ENCODE measurements at places on chromosomes 5 and 9.

DNA sequence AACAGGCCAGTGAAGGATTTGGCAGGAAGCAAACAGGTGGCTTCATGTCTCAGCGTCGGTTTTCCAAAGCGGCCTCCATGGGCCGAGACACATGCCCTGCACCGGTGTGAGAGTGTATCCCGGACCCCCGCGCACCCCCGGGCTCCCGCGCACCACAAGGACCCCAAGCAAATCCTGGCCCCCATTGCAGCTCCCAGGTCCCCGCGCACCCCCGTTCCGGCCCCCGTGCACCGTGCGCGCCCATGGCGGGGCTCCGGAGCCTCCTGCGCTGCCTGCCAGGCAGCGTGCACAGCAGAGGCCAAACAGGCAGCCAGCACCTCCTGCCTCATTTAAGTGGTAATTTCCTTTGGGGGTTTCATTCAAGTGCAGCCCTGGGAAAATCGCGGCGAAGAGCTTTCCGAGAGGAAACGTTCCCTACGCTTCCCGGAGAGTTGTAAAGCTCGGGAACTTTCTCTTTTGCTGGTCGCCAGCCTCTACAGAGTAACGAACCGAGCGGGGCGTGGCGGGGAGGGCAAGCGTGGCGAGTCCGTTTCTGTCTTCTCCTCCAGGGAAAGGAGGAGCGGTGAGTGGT, 145.5 kb upstream of the SLC24A2 start:
- no peak for DNase-seq

DNA sequence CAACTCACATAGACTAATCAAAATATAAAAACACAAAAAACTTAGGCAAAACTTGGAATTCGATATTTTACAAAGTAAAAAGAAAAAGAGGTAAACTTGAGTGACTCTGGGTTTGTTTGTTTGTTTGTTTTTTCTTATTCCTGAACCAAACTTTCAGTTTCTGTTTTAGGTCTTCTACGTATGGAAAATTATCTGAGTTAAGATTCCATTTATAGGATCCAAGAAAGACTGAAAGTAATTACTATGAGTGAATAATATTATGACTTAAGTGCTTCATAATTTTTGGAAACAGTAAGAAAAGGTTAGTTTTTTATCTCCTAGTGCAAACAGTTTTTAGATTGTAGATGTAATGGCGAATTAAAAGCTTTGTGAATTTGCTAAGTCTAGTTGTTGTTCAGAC, 13.2 kb downstream of the ST8SIA4 start:
- DNase-seq: no peak

- DNase-seq: no peak
Observed at GRCh38 chr9:7027996-7028395, 270.2 kb downstream of the KDM4C start.

GRCh38 chr9:8140557-8140956, 341.0 kb upstream of the DMAC1 start:
- no peak for DNase-seq

GRCh38 chr9:127990554-127990953, 9.8 kb upstream of the EEIG1 start:
- no peak for DNase-seq

- no peak for DNase-seq
Observed at GRCh38 chr5:151098768-151099121, 17.9 kb upstream of the TNIP1 start.

DNA sequence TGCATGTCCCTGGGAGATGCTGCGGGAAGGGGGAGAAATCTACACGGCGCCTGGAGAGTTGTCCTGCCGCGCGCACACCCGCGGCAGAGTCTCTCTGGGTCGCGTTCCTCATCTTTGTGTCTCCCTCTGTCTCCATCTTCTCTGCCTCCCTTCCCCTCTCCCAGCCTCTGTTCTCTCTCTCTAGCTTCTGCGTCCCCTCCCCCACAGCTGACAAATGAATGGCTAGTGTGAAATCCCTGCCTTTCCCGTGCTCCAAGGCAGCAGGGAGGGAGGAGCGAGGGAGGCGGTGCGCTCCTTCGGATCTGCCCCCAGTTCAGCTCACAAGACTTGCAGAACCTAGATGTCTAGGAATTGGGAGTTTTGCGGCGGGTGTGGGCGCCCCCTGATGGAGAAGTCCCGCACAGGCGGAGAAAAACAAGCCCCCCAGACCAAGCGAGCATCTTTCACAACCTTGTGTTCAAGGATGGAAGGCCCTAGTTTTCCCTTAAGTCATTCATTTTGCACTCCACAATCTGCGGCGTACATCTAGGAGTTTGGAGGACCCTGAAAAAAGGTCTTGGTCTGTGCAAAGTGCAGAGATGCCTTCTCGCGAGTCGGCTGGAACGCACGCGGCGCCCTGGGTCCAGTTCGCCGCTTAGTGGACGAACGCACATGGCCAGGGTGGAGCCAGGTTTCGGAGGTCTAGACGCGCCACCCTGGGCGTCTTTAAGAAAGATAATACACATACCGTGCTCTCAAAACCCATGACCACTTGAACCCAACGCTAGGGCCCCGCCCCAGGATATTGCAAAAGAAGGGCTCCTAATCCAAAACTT, 2.0 kb downstream of the VCAN start:
- peak; percentile 71 for DNase-seq

- no peak for DNase-seq
Observed at GRCh38 chr9:114275246-114276004, 47.5 kb upstream of the ORM1 start.

GRCh38 chr9:127207734-127208410, 56.7 kb upstream of the GARNL3 start:
- no peak for DNase-seq

DNA sequence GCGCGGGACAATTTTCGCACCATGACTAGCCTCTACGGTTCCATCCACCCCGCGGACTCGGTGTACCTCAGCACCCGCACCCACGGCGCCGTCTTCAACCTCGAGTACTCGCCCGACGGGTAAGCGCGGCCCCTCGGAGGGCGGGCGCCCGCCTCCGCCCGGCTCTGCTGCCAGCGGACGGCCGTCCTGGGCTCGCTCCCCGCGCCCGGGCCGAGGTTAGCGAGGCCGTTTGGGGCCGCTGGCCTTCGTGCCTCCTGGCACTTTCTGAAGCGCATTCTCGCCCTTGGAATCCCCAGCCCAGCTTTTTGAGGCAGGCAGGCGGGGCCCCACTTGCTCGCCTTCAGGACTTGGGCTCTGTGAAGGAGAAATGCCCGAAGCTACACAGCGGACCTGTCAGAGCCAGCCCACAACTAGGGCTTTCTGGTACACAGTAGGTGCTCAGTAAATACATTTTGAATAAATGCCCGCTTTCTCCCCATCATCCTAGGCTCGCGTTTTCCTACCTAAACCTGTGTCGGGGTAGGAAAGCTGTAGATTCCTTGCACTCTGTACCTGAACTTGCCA, 772 bp downstream of the DCAF10 start:
- DNase-seq: no peak

GRCh38 chr9:101275769-101276250, 109.0 kb downstream of the BAAT start:
- peak; percentile 2 for DNase-seq

- no peak for DNase-seq
Observed at GRCh38 chr9:117714282-117714681, 10.1 kb downstream of the TLR4 start.

GRCh38 chr9:82247318-82247717, 258.7 kb downstream of the SPATA31D1 start:
- DNase-seq: no peak

DNA sequence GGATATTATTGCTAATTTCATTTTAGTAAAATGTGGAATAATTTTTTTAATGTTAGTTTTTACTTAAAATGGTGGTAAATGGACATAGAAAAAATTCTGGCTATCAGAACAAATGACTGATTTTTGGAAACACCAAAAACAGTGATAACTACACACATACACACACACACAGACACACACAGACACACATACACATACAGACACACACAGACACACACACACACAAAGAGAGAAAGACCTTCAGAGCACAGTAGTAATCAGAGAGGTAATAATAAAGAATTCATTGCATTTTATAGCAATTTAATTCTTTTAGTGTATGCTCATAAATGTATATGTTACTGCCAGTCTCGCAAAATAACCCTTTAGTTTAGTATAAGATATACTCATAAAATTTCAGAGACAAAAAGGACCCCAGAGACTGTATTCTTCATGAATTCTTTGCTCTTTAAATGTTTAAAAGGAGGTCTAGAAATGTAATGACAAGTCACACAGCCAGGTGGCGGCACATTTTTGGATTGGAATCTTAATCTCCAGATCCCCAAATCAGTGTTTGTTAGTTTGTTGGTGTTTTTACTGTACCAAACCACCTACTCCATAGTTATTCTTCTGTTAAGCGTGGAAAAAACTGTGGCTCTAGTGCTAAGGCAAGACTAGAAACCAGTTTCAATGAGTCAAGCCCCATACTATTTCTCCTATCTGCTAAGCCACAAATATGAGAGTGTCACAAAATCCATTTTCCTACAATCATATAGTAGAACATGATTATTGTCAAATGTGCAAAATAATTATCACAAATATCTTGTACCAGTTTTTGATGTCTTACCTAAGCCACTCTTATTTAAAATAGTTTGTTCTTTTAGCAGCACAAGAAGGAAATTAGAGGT, 109.9 kb downstream of the EDIL3 start:
- DNase-seq: no peak

GRCh38 chr5:14771189-14771588, 100.4 kb downstream of the ANKH start:
- no peak for DNase-seq

GRCh38 chr9:123540457-123540856, 184.5 kb downstream of the CRB2 start:
- DNase-seq: no peak

- no peak for DNase-seq
Observed at GRCh38 chr5:173623296-173623771, 6.9 kb upstream of the BOD1 start.

- DNase-seq: no peak
Observed at GRCh38 chr5:128252756-128253155, 169.2 kb downstream of the SLC12A2 start.

GRCh38 chr9:132818588-132818987, 59.5 kb downstream of the AK8 start:
- DNase-seq: no peak

DNA sequence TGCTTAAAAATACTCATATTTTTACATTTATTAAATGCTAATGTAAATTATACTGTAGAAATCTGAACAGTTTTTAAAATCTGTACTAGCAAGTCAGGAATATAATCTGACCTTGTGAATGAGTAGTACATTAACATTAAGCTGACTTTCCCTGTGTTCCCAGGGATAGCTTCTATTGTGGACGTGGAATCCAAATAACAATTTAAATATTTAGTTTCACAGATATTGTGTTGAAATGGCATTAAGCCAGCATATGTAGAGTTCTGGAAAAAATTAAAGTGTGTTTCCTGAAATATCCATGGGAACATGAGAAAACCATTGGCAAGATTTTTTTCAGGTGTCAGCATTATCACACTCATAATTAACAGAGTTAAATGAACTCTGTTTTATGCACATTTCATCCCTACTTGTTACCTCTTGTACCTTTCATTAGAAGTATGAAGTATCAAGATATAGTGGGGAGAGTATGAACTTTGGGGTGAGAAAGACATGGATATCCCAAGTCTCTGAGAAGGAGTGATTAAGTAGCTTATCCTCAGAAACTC, 5.7 kb downstream of the RABGAP1 start:
- no peak for DNase-seq

GRCh38 chr9:79176014-79176697, 395.6 kb upstream of the TLE4 start:
- DNase-seq: no peak

DNA sequence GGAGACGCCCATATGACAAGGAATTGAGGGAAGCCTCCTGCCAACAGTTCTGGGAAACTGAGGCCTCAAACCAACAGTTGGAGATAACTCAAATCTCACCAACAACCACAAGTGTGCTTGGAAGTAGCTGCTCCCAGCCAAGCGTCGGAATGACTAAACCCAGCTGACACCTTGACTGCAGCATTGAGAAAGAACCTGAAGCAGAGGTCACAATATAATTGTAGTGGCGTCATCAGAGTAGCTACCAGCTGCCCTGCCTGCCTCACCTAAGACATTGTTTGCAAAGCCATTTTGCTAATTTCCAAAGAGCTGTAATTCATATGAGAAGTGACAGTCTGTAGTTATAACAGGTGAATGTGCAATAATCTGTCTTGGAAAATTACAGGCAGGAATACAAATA, 40.8 kb upstream of the ANKRD31 start:
- no peak for DNase-seq

GRCh38 chr5:138455232-138455930, 9.9 kb upstream of the EGR1 start:
- DNase-seq: peak; percentile 25

DNA sequence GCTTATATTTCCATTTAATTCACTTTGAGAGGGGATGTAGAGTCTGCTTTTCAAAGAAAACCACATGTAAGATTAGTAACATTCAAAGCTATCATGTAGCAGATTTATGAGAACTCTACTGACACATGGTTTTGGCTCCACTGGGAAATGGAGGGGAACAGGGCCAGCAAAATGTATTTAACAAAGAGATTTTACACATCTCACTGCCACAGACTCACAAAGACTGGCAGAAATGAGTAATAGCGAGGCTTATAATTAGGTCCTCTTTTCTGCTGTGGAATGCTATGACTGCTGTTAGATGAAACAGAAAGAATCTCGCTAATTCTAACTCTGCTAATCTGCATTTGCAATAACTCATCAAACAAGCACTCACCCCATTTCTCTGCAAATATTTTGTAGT, 4.5 kb downstream of the DAP start:
- no peak for DNase-seq

DNA sequence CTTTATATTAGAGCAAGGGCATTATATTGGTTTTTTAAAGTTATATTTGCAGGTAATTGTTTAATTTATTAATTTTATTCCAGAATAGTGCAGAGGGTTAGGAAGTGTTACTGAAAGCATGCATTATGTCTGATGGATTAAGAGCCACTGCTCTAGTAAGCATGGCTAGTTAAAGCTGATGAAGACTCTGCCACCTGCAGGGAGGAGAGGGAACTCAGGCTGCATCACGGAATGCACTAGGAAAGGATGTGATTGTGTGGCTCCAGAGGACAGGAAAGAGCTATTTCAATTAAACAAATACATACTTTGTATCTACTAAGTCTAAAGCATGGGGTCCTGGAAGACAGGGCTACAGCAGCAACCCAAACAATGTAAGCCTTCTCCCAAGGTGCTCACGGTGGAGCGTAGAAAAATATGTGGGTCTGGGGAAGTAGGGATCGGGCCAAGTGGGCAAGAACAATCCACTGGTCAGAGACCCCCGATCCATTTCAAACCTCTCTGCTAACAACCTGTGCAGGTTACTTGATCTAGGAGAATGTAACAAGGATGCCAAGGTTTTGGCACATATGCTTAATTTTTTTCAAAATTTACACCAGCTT, 15.3 kb upstream of the GRXCR2 start:
- peak; percentile 0 for DNase-seq

DNA sequence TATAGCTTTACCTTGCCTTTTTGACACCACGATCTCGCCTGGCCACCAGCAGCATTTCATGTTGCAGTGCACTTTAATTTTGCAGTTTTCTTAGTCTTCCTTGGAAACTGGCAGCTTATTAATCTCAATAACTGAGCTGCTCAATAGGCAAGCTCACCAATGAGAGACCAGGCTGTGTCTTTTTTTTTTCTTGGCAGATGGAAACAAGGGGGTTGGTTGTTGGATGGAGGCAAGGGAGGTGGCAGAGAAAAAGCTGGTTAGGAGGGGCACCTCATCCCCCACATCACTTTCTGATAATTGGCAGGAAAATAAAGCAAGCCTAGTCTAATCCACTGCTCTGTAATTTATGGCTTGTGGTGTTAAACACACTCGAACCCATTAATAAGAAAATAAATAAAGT, 324.5 kb upstream of the WWC1 start:
- no peak for DNase-seq
